Liver (tissue), 10 donors: ENCODE measurements at places on chromosomes 11 and 22.

DNA sequence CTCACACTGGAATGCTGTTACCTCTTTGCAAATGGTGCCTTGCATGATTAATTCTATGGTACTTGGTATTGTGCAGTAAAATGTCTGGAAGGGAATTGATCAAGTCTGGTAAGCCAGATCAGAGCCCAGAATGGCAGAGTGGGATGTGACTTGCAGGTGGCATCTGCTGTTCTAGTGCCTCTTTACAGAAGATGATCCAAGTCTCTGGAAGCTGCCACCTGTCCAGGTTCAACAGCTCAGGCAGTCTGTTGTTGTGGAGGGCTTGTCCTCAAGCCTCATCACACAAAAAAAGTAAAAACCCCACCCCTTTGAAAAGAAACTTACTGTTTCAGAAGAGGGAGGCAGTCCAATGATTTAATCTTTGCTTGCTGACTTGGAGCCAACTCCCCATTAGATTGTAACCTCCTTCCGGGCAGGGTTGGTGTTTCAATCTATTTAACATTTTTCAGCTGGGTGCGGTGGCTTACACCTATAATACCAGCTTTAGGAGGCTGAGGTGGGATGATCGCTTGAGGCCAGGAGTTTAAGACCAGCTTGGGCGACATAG, 17.1 kb downstream of the ZNRF3 start:
- no peak for DNase-seq

GRCh38 chr22:30860176-30861105, 108.1 kb downstream of the MORC2 start:
- no peak for DNase-seq

- DNase-seq, result no peak
These were observed 84.3 kb upstream of the TMEM45B start for GRCh38 chr11:129731316-129731715.

GRCh38 chr11:57213342-57214097, 23.5 kb downstream of the APLNR start:
- DNase-seq, result no peak

- no peak for DNase-seq
These were observed 792 bp upstream of the ADAMTS8 start for GRCh38 chr11:130429120-130429681.

DNA sequence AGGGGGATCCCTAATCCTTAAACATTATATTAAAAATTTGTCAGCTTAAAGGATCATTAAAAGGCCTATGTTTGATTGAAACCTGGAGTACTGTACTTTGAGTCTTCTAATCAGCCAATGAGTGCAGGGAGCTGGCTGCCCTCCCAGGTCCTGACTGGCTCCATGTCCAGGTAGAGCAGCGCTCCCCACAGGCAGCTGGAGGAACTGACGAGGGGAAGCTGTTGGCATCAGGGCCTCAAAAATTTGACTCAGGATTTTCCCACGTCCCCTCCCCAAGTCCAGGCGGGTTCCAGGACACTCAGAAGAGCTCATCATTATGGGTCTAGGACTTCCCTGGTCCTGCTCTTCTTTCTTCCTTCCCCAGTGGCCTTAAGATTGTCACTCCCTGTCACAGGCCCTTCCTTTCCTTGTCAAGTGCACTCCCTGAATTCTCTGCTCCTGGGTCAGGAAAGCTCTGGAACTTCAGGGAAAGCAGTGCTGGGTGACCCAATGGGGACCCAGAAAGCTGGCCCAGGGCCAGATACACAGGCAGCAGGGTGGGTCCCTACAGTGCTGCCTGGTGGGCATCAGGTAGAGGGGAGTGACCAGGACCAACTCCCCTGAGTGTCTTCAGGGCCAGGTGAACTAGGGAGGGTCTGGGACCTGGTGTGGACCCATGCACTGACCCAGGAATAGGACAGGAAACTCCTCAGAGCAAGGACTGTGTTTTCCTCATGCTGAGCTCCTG, 65.5 kb downstream of the GGTLC2 start:
- peak; percentile 24 for DNase-seq

DNA sequence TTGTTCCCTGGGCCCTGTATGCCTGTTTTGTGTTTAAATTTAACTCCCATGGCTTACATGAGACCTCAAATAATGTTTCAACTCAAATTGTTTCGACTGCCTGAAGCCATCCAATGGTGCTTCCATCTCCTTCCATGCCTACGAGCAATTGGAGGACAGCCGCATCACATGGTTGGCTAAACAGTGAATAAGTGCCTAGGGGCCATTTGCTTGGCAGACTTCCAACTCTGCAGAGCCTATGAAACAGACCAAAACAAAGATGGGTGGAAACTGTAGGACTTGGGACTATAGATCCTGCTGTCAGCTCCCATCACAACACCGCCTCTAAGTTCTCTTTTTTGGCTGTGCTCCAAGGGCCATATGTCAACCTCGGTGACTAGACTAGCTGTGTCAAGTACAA, 84.1 kb downstream of the PARVA start:
- no peak for DNase-seq

DNA sequence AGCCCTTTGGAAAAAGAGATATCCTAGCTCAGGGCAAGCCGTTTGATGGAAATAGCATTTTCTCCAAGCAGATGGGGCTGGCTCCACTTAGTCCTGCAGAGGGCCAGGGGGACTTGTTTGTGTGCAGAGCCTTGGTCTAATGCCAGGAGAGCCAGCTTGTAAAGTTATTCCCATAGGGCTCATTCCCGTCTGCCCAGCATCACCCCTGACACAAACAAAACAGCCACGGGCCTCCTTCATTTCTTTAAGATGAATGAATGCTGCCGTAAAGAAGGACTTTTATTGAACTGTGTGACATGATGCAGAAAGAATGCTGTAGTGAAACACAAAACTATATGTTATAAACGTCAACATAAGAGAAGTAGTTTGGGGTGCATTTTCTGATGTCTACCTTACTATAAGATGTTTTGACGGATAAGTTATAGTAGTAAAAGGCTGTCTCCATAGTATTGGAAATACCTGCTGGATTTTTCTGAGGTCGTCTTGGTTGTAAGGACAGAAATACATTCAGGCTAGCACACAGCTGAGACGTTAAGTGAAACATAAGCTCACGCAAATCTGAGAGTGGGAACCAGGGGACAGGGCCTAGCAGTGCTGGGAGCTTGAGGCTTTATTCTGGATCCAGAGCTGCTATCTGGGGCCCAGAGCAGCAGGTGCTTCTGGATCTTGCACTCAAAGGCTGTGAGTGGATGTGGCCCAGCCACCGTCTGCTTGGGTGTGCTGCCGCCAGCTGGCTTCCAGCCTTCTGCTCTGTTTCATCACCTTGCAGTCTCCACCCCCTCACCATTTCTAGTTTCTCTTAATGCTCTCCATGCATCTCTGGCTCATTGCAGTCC, 53.3 kb downstream of the NCAM1 start:
- DNase-seq, result no peak

GRCh38 chr11:95524314-95525036, 265.1 kb downstream of the FAM76B start:
- no peak for DNase-seq

DNA sequence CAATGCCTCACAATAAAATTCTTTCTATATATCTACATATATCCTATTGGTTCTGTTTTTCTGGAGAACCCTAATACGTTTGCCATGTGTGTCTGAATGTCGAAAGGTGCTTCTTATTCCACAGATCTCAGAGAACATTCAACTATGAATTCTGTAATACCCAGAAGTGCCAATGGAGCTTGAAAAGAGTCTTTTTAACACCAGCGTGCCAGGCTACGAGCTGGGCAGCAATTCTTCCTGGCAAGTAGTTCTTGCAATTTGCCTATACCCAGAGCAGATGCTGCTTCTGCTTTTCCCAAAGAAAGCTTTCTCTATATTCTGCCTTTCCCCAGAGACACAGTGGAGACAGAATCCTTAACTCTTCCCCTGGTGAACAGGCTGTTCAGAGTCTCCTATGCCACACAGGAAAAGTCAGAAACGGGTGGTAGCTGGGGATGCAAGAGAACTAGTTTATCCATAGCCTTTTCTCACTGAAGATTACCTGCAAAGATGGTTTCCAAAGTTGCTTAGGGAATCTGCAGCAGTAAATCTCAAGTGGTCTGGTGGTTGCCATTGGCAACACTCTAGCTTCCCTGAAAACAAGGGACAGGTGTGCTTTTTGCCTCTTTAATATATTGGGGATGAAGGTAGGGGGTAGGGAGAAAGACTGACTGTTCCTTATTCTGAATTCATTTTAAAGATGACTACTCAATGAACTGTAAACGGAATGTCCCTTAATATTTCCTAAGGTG, 16.8 kb upstream of the PAFAH1B2 start:
- no peak for DNase-seq

GRCh38 chr11:43868852-43869567, 11.6 kb upstream of the ALKBH3 start:
- DNase-seq, result no peak

DNA sequence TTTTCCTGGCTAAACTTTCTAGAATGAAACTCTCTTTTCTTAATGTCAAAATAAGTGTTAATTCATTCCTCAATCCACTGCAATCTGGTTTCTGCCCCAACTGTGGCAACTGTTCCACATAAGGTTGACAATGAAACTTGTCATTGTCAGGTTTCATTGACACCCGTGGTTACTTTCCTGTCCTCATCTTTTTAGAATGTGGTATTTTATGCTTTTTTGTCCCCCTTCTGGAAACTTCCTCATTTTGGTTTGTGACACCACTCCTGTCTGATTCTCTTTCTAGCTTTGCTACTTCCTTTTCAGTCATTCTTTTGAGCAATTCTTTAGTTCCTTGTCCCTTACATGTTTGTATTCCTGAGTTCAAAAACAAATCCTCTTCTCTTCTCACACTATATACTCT, 7.5 kb upstream of the PDE3B start:
- DNase-seq, result no peak

DNA sequence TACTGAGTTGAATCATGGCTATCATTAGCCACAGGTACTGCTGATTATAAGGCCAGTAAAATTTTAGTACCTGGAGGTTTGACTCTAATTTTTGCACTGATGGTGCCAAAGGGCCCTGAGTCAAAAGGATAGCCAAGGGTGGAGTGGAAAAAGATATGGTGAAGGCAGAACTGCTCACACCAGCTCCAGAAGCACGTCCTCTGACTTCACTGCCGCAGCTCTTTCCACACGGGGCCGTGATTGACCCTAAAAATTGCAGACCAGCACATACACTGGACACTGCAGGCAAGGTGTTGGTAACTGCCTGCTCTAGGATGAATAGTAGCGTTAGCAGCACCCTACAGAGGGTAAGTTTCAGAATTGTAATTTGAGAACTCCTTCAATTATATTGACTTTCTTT, 25.4 kb upstream of the GRIK4 start:
- DNase-seq, result no peak

DNA sequence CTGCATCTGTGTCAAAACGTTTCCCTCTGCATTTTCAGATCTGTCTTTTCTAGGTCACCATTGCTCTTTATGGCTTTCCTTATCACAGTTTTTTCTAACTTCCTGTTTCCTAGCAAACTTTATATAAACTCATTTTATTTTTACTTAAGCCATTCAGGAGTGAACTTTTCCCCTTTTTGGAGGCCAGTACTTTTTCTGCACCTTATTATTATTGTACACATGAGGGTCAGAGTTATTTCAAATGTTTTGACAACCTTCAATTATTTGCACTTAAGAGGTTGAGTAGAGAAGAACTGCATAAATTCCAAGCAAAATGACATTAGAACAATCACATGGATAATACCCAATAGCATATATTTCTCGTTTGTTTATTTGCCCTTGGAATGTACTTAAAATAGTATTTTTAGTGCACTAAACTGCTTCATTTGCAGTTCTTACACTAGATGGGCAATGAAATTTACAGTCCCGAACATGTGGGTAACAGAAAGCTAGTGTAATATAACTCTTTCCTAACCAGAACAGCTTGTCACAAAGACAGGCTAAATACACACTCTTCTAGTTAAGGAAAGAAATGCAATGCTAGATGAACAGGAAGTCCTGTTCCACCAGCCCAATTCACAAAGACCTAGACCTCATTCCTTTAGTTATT, 79.5 kb downstream of the UBASH3B start:
- no peak for DNase-seq

- DNase-seq, result no peak
These were observed 91.3 kb downstream of the TSPAN18 start for GRCh38 chr11:44818110-44818509.
